ENCODE measurements at places on chromosomes 2 and 18.

- DNase-seq = no peak
Measured at GRCh38 chr2:96824079-96824870, 8.2 kb downstream of the CNNM3 start.

- no peak for DNase-seq
Measured at GRCh38 chr18:834082-834720, 22.2 kb upstream of the YES1 start.

DNA sequence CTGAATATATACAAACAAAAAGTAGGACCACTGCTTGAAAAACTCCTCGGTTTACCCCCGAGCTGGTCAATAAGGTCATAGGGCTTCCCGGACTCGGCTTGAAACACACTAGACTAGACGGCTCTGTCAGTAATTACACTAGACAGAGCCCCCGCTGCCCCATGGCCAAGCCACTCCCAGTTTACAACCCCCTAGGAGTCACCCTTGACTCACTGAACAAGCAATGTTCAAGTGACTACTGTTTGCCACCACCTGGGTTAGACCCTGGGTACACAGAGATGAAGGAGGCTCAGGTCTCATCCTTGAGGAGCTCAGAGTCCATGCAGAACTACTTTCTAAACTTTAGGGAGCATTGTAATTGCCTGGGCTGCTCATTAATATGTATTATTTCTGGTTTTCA is 13.7 kb upstream of the PRELID3A start:
- no peak for DNase-seq

DNA sequence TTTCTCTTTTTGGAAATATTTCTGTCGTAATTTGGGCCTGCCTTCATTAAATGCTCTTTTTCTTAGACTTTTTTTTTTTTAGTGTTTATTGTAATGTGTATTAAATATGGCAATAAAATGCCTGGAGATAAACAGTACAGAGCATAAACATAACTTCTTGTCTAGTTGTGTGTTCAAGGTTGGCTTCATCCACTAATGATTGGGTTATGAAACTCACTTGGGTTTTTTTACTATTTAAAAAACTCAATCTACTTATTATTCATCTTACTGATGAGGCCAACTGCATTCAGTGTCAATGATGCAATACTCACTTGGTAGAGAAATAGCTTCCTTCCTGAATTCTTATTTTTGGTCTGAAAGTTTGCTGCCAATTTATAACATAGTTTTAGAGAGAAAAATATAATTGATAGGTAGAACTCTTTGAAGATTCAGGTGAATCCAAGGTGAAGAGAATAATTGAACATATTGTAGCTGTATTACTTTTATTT is 144.2 kb upstream of the NABP1 start:
- no peak for DNase-seq

- peak; percentile 53 for DNase-seq
Measured at GRCh38 chr2:220779931-220780330, 792.2 kb downstream of the EPHA4 start.

DNA sequence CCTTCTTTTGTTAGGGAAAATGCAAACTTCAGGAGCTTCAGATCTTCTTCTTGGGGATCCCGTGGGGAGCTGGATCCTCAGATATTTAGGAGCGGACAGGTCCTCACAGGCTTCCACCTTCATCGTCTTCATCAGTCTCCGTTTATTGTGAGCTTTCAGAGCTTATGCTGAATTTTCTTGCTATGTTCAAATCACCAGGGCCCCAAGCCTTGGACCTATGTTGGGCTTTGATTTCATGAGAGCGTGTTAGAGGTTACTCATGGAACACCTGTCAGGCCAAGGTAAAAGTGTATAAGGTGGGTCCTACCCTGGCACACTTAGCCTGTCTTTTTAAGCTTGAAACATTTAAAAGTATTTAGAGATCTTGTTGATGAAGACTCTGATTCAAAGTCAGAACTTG is 212.9 kb downstream of the FAM210A start:
- no peak for DNase-seq

DNA sequence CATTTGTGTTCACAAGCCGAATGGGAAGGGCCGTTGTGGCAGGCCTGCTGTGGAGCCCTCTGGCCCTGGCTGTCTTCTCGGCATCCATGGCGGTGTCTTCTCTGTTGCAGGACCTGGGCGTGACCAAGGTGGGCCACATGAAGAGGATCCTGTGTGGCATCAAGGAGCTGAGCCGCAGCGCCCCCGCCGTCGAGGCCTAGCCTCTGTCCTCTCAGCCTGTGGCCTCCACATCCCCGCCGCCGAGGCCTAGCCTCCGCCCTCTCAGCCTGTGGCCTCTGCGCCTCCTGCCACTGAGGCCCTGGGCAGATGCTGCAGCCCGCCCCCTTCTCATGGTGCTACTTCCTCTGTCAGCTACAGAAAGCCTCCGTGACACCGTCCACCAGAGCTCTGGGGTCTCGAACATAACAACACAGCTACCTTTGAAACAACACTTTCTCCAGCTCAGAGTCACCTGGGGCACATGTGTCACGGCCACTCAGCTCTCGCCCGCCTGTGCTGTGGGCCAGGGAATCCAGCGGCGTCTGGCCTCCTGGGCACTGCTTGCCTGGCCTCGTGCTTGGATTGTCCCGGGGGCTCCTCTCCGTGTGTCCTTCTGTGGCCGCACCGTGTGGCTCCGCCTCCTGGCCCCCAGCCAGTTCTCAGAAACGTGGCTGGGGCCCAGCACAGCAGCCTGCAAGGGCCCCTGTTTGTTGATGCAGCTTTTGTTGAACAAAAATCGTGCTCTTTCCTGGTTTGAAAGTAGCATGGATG is 97.1 kb downstream of the USP40 start:
- DNase-seq = no peak

DNA sequence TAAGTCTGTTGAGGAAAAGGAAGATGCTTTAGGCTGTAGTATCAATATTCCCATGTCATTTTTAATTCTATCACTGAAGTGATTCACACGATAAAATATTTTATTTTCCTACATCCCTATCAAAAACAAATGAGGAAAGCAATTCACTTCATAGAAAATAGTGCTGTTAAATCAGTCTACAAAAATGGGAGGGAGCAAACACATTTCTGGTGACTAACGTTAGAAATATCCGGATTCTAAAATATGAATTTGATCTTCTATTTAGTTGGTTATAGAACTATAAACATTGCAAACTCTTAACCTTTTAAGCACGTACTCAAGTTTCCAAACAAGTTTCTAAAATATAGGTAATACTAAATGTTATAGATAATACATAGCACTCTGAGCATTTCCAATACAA is 20.8 kb downstream of the ATF2 start:
- DNase-seq = no peak

GRCh38 chr18:48727681-48728080 is 188.8 kb downstream of the CTIF start:
- DNase-seq = no peak

DNA sequence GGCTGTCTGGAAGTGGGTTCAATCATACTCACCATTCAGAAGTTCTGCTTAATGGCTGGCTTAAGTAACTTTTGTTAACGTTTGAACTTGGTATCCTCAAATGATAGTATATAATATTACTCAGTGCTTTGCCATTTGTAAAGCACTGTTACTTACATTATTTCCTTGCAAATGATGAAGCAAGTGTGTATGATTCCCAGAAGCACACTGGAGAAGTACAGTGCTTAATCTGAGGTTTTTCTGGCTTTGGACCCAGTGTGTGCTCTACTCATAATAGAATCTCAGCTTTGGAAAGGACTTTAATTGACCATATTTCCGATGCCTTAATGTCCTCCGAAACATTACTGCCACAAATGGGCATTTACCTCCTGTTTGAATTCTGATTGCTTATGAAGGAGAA is 63.3 kb downstream of the MAP3K20 start:
- no peak for DNase-seq

GRCh38 chr2:151576080-151576479 is 158.2 kb downstream of the NEB start:
- no peak for DNase-seq

DNA sequence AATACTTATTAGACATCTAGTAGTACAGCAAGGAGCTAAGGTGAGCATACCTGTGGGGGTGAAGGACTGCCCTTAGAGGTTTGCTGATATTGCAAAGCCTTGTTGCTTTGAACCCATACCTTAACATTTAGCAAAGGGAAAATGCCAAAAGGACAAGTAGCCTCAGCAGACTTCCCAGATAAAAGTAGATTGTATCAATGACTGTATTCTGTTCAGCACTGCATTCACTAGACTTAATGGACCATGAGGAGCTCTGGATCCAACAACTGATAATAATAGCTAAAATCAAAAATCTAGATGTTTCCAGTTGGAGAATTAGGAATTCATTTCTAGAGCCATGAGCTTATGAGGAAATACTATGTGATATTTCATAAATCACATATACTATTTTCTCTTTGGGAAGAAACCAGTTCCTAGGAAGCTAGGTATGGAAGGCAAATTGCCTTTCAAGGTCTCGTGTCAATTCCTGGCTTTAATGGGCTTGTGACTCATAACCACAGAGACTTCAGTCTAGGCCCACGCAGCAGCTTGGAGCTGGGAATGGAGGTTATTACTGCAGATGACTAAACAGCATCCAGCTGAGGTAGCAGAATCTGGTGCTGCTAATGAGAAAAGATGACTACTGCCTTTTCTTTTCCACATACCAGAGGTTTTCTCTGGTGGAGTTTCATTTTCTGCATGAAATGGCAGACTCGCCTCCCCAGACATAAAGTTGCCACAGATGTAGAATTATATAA is 191.2 kb upstream of the NABP1 start:
- no peak for DNase-seq

GRCh38 chr18:42578792-42579191 is 536.7 kb downstream of the RIT2 start:
- DNase-seq = no peak

DNA sequence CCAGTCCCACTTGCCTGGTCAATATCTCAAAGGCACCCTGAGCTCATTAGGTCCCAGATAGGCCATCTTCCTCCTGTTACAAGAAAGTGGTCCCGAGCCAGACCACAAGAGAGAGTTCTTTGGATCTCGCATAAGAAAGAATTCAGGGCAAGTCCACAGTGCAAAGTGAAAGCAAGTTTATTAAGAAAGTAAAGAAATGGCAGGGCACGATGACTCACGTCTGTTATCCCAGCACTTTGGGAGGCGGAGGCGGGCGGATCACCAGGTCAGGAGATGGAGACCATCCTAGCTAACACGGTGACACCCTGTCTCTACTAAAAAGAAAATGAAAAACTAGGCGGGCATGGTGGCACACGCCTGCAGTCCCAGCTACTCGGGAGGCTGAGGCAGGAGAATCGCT is 10.8 kb upstream of the SMAD7 start:
- no peak for DNase-seq

DNA sequence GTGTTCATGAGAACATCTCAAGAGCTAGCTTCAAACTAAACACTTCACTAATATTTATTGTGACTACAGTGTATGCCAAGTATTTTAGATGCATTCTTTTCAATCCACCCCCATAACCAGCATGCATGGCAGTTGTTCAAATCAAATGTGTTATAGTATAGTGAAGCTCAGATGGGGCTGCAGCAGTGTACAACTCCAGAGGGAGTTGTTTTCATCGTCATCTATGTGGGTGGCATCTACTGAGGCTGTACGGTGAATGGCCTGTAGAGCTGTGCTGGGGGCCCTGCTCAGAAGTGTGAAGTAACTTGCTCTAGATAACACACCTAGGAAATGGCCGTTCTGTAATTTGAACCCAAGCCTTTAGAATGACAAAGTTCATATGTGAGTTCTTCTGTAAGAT is 71.8 kb upstream of the LRATD1 start:
- DNase-seq = no peak

DNA sequence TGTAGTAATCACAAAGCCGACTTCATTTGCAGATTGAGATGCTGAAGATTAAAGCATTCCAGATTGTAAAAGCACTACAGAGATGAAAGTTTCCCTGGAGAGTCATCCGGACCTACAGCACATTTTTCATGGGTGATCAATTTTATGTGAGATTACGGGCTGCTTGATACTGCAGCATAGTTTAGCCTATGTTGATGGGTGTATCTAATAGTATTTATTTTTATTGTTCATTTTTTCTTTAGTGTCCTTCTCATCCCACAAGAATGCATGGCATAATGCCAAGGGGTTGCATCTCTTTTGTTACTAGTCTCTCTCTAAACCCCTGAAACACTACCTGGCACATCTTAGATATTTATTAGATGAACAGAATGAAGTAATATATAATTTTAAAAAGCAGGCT is 240.4 kb downstream of the MBD2 start:
- no peak for DNase-seq

GRCh38 chr2:186129767-186130581 is 356.1 kb upstream of the ZC3H15 start:
- DNase-seq = no peak

DNA sequence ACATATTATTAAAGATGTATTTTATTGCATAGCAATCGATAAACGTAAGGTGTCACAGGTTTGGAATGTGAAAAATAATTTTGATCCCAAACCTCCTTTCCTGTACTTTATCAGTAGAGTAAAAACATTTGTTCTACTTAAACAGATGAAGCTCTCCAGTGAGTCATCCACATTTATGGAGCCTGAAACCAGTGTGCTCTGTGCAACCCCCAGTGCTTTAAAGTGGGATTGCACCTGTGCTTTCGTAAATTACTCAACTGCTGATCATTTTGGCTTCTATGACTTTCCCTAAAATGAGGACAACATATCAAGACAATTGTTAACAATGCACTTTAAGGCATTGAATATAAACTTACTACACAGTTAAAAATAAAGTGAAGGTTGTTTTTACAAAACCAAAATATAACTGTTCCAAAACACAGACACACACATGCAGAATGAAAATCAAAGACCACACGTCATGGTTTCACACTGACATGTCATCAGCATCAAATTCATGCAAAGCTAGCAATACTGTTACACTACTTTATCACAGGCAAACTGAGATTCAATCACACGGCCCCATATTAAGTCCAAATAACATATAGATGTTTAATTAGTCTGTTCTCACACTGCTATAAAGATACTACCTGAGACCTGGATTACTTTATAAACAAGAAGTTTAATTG is 9.7 kb downstream of the TMEM18 start:
- no peak for DNase-seq

- DNase-seq = no peak
Measured at GRCh38 chr2:71850306-71850801, 297.3 kb downstream of the CYP26B1 start.

DNA sequence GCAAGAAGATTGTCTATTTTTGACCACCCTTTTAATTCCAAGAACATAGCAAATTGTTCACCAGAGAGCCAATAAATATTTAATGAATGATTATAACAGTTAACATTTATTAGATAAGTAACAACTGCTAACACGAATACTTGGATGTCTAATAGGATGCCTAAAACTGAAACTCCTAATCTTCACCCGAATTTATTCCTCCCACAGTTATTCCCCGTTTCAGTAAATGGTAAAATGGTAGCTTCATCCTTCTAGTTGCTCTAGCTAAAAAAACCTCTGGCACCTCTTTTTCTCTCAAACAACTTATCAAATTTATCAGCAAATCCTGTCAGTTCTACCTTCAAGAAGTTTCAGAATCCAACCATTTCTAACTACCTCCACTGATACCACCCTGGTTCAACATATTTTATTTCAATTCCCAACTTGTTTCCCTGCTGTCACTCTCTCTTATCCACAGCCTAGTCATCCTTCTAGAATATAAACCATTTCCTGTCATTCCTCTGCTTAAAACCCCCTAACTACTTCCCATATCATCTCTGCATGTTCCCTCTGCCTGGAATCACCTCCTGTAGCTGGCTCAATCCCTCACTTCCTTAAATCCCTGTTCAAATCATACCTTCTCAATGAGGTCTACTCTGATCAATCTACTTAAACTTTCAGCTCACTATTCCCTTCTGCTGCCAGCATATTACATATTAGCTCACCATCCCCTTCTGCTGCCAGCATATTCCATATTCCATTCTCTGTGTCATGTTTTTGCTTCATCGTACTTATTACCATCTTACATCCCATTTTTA is 93.8 kb downstream of the ROCK2 start:
- no peak for DNase-seq
